ENCODE measurements at places on chromosomes 16 and 17.

GRCh38 chr16:71846431-71846830 is 655 bp downstream of the ATXN1L start:
- no peak for DNase-seq

- no peak for DNase-seq
Observed at GRCh38 chr16:71843572-71843971, 2.2 kb upstream of the ATXN1L start.

DNA sequence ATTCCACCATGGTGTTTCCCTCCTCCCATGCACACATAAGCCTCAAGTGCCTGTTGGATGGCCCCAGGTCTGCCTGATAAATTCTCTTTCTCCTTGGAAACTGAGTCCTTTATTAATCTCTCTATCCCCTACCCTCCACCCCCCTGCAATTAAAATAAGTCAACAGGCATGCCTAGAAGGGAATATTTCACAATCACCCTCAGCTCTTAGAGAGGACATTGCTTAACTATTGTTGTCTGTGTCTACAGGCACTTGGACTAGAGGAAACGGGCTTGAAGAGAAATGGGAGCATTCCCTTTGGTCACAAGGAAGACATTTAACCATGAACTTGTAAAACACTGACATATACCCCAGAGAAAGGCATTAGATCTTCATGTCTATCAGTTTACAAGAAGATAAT is 39.5 kb downstream of the RCVRN start:
- DNase-seq: no peak

DNA sequence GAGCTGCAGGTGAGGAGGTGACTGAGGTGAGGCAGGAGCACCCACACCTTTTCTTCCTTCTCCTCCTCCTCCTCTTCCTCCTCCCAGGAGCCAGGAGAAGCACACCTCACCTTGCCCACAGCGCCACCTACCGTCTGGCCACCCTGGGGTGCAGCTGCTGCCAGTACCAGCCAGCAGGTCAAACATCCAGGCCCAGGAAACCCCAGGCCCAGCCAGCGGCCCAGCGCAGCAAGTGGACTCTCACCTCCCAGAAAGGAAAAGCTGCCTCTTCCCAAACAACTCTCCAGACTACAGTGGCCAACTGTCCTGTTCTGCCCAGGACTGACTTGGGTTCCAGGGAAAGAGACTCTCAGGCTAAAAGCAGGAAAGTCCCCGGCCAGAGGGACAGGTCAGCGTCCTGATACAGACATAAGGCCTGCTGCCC is 22.7 kb downstream of the PEMT start:
- DNase-seq: peak; percentile 75

DNA sequence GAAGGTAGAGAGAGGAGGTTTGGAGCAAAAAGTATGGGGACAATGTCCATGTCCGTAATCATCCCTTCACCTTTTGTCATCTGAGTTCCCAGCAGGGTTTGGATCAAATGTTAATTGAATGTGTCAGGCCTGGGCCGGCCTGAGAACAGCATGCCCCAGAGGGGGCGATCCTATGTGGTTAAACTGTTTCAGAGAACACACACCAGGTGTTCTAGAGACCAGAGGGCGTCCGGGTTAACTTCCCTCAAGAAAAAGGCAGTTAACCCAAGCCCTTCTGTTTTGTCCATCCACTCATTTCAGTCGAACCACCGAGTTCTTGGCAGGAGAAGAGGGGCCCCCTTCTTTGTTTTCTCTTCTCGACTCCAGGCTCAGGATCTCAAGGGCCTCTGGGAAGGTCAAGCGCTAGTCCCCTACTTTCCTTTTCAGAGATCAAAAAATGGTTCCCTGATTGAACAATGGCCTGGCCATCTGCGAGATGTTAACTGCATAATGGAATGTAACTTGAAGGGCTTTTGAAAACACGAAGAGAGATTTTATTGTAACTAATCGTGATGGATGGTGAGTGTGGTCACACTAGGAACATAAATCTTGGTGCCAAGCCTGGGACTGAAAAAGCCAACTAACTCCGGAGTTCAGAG is 142.5 kb downstream of the IRX3 start:
- DNase-seq: no peak

DNA sequence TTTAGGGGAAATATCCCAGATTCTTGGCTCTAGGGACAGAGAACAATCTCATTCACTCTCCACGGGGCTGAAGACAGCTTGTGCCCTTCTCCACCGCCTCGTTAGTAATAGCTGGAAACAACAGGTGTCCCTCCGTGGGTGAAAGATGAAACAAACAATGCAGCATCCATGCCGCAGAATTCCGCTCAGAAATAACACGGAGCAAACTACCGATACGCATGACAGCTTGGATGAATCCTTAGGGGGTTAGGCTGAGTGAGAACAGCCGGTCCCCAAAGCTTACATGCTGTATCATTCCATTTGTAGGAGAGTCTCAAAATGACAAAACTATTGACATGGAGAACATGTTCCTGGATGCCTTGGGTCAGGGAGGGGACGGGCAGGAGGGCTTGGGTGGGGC is 29.4 kb upstream of the CACNG1 start:
- DNase-seq: no peak

GRCh38 chr17:61524319-61524718 is 66.7 kb downstream of the NACA2 start:
- no peak for DNase-seq

DNA sequence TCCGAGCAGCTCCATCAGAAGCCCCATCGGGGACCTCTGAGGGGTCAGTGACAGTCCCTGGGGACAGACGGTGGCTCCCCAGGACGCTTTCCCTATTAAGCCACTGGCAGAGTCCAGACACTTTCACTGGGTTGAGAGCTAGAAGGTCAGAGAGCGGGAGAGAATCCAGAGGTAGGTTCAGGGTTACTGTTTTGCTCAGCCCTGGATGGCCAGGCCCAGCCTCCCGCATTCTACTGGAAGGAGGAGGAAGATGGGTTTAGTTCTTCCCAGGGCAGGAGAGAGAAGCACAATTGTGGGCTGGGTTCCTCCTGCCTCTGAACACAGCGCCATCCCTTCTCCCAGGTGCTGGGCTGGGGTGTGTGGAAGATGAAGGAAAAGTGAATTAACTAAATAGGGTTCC is 452.8 kb downstream of the SLC39A11 start:
- DNase-seq: no peak

DNA sequence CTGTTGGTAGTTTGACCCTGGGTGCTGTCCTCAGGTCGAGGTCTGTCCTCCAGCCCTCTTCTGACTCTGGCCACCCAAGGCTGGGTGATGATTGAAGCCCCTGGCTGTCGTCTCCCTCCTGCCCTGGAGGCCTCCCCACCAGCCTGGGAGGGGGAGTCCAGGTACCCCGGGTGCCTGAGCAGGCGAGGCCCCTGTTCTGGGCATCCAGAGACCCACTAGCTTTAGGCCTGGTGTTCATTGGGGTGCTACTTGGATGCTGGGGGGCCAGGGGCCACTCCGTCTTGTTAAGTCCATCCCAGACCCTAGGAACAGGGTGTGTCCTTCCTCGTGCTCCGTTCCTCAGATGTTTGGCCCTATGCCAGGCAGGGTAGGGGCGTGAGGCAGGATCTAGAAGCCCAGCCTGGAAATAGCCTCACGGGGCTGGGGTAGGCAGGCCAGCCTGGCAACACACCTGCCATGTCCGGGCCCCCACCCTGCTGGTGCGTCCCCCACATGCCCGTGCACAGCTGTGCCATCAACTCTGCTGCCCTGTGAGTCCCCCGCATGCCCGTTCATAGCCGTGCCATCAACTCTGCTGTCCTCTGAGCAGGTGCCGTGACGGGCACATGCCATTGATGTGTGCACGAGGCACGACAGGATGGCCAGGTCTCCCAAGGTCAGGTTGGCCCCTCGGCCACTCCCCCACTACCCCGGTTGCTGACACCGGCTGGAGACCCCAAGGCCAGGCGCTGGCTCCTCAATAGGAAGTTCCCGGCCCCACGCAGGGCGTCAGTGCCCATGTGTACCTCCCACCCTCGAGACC is 36.9 kb downstream of the GINS2 start:
- no peak for DNase-seq

GRCh38 chr16:49562228-49562627 is 188.6 kb downstream of the C16orf78 start:
- no peak for DNase-seq

DNA sequence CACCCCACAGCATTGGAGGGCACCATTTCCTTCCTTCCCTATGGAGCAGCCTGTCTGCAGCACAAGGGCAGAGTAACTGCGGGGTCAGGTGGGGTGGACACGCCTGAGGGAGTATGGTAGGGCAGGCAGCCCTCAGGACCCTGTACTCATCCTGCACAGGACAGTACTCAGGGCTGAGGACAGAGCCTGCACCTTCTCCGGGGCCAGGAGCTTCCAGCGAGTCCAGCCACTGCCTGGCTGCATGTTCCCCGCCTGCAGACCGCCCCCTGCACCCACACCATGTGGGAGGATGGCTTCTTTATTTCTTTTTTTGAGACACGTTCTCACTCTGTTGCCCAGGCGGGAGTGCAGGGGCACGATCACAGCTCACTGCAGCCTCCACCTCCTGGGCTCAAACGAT is 47.6 kb upstream of the CDC42EP4 start:
- DNase-seq: no peak

GRCh38 chr16:28985211-28986041 is 574 bp downstream of the LAT start:
- peak; percentile 38 for DNase-seq

DNA sequence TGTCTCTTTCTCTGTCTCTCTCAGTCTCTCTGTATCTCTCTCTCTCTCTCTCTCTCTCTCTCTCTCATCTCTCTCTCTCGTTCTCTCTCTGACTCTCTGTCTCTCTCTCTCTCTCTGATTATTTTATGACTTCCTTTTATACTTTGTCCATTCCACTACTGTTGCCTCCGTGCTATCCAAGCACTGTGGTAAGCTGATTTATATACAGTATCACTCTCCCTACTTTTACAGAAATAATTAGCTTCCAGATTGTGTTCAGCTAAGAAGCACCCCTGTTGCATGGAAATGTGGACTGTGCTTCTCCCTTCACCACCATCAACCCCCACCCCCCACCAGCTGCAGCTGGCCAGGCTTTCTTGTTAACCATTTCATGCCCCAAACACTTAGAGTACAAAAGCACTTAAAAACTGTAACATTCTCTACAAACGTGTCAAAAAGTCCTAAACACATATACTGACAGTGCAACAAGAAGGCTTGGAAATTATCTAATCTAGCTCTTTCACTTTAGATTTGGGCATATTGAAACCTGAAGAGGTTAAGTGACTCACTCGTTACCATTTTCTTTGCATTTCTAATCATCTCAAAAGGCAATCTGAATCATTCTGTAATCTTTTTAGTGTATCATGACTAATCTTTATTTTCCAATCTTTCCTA is 11.6 kb upstream of the TMEM100 start:
- DNase-seq: no peak

GRCh38 chr17:82661717-82662683 is 13.8 kb upstream of the WDR45B start:
- no peak for DNase-seq

GRCh38 chr17:80252871-80253270 is 7.8 kb upstream of the RNF213 start:
- DNase-seq: peak; percentile 81

- DNase-seq: no peak
Observed at GRCh38 chr17:66691644-66692420, 143.1 kb upstream of the CACNG5 start.

DNA sequence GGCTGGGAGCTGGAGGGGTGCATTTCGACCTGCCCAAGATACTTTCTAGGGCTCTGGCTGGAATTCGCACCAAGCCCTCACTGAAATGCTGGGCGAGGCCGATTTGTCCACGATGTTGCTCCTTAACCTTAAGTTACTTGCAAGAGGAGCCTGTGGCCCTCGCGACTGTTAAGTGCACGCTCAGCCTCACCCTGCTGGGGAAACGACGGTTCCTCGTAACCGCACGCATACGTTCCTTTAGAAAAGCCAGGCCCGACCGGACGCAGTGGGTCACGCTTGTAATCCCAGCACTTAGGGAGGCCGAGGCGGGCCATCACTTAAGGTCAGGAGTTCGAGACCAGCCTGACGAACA is 607 bp upstream of the NCOR1 start:
- DNase-seq: no peak

GRCh38 chr16:85402910-85403692 is 210.0 kb upstream of the GSE1 start:
- DNase-seq: peak; percentile 17

GRCh38 chr16:73280388-73280787 is 232.5 kb upstream of the ZFHX3 start:
- no peak for DNase-seq

DNA sequence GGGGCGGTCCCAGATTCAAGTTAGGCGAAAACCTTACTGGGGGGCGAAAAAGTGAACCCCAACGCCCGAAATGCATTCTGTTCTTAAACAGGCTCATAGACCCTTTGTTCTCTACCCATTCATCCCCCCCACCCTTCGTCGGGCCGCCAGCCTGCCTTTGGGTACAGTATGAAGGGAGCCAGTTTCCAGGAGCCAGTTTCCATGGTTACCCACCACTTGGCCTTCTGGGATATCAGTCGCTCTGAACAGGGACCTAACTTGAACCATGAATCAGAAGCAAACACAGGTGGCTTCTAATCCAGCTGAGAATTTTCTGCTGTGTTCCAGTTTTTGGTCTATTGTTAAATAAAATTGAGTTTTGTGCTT is 532 bp downstream of the DHX40 start:
- peak; percentile 44 for DNase-seq

DNA sequence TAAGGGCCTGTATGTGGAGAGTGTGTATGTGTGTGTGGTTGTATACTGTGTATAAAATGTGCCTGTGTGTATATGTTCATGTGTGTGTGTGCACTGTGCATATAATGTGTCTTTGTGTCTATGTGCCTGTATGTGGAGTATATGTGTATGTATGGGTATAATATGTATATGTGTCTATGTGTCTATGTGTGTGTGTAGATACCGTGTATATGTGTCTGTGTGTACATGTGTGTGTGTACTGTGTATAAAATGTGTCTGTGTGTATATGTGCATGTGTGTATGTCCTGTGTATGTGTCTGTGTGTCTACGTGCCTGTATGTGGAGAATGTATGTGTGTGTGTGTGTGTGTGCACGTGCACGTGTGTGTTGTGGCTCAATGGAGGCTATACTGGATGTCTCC is 200.4 kb upstream of the ZFHX3 start:
- no peak for DNase-seq

DNA sequence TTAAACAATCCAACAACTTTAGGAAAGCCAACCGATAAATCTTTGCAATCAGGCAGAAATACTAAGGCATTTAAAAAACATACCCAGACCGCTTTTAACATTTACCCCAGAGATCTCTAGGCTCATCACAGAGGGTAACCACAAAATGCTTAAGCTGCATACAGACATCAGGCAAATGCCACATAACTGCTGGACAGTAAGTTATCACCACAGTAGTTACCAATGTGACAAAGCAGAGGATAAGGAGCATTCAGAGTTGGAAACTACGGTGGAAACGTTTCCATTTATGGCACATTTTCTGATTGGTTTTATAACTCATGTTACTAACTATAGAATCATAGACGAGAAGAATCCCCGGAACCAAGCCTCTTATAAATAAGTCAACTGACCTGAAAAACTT is 77.5 kb downstream of the KANSL1 start:
- DNase-seq: no peak

GRCh38 chr16:64586781-64587180 is 535.1 kb downstream of the CDH11 start:
- DNase-seq: no peak

- no peak for DNase-seq
Observed at GRCh38 chr17:49067163-49067562, 65.4 kb upstream of the B4GALNT2 start.

GRCh38 chr17:74337834-74338500 is 11.9 kb downstream of the KIF19 start:
- no peak for DNase-seq

Data from activated CD4-positive, CD25-positive, alpha-beta regulatory T cell treated with anti-CD3 and anti-CD28 coated beads, Interleukin-2, amount 50 U/mL, for 72 hours (primary cell).